Prostate gland (tissue), 2 donors: ENCODE measurements at places on chromosomes 6 and 20.

GRCh38 chr6:10385524-10386132, 29.2 kb downstream of the TFAP2A start:
- no peak for DNase-seq

- no peak for DNase-seq
Measured at GRCh38 chr6:18324706-18325042, 60.3 kb upstream of the DEK start.

- DNase-seq, result no peak
Measured at GRCh38 chr20:2104236-2104635, 2.6 kb downstream of the STK35 start.

DNA sequence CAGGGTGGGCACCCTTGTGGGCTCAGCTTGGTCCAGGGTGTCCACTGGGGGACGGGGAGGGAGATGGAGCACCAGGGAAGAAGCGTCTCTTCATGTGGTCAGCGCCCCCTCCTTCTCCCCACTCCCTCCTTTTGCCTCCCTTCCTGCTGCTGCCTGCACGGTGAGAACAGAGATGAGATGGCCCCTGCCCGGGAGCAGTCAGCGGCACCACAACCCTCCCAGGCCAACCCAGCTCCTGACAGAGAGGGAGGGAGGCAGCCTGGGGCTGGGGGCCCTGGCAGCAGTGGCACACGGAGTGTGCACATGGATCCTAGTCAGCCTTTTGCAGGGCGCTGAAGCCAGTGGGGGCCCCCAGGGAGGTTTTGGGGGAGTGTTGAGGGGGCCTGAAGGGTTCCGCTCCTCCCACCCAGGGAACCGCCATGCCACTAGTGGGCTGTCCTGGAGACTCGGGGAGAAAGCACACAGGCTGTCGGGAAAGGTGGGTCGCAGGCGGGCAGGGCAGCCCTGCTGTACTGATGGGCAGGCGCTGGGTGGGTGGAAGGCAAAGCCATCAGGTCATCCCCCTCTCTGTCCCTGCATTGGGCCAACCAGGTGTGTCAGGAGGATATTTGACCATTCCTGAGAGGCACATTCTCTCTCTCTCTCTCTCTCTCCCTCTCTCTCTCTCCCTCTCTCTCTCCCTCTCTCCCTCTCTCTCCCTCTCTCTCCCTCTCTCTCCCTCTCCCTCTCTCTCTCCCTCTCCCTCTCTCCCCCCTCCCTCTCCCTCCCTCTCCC, 94.3 kb upstream of the BHLHE23 start:
- no peak for DNase-seq

GRCh38 chr6:139296927-139297326, 5.1 kb upstream of the TXLNB start:
- DNase-seq, result no peak

DNA sequence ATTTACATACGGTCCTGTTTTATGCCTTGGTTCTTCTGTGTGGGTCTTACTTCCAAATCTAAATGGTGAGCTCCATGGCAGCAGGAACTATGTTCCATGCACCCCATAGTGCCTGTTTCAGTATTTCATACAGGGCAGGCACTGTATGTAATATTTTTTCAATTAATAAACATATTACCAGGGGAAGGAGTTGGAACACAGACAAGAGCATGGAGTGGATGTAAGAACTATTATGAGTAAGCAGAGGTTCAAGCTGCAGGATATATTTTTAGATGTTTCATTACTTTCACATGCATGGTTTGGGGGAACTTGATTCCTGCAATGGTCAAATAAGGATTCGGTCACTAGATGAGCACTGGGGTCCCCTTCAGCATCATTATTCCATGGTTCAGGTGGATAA, 108.3 kb downstream of the KIF13A start:
- no peak for DNase-seq
